ENCODE measurements at places on chromosomes 4 and X.

DNA sequence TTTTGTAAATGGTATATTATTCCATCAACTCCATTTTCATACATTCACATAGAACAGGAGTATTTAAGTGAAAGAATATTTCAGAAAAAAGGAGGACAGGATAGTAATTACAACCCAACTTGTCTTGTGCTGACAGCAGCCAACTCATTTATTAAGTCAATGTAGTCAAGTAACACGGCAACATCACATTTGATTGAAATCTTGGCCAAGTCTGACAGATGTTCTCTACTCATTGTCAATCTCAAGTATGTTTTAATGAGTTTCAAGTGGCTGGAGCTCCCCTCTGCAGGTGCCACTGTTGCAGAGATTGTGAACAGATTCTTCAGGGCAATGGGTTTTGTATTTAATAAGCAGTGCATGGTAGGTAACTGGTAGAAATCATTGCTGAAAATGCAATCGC lies 332.5 kb downstream of the C4orf33 start:
- no peak for DNase-seq

DNA sequence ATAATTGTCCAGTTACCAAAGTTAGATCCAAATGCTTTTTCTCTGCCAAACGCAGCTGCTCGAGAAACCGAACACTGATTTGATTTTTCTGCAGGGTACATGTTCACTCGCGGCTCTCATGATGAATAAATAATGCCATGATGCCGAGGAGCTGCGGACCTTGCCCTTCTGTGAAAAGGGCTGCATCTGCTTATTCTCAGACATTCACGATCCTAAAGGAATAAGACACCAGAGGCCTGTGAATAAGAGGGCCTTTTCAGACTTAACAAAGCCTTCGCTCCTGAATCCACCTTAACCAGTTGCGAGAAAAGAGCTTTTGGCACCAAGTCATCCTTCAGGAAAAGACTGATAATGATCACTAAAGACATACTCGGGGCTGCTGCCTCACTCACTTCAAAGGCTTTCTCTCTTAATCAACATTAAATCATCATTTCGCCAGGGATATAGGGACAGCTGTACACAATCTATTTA lies 147.5 kb downstream of the FBXO8 start:
- DNase-seq = no peak

- no peak for DNase-seq
Observed at GRCh38 chr4:66923081-66923865, 622.0 kb downstream of the CENPC start.

GRCh38 chr4:169818063-169818679 lies 60.4 kb upstream of the HPF1 start:
- DNase-seq = no peak

DNA sequence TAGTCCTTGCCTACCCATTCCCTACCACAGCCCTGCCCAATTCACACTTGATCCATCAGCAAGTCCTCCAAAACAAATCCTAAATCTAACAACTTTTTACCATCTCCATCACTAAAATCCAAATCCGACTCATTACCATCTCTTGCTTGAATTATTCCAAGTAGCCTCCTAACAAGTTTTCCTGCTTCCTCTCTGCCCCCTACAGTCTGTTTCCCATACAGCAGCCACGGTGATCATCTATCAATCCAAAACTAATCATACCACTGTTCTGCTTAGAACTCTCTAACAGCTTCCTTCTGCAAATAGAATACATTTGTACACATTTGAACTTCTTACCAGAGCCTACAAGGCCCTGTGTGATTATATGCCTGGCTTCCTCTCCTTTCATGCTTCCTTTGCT lies 133.0 kb downstream of the SHROOM4 start:
- no peak for DNase-seq

DNA sequence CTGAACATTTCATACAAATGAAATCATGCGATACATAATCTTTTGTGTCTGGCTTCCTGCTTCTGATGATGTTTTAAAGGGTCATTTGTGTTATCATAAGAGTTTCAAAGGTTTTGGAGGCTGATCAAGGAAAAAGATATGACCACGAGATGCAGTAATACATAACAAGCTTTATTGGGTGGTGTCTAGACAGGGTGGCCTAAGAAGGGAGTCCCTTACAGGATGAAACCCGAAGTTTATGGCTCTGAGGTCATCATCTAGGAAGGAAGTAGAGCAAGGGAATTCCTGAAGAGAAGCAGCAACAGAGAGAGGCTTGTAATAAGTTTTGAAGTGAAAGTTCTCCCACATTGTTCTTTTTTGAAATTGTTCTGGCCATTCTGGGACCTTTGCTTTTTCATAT lies 40.8 kb upstream of the SOD3 start:
- DNase-seq = no peak

GRCh38 chr4:24262084-24262483 lies 322.3 kb downstream of the DHX15 start:
- DNase-seq = no peak

DNA sequence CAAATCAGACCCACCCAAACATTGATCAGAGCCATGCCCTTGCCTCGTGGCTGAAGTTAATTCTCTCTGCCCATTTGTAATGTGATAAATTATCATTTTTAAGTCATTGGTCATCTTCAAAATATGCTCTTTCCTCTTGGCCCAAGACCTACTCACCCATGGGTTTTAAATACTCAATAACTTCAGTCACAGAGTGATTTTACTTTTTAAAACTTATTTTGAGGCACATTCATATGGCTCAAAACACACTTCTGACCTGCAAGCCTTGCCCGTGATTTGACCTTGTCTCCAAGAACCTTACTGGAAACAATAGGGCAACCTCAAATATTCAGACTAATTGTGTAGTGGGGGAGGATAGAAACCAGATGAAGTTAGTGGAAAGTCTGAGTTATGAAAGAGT lies 176.2 kb upstream of the LNX1 start:
- DNase-seq = no peak

GRCh38 chrX:39820938-39821708 lies 276.6 kb downstream of the BCOR start:
- DNase-seq = no peak

GRCh38 chr4:25930731-25931354 lies 16.8 kb downstream of the SMIM20 start:
- no peak for DNase-seq

DNA sequence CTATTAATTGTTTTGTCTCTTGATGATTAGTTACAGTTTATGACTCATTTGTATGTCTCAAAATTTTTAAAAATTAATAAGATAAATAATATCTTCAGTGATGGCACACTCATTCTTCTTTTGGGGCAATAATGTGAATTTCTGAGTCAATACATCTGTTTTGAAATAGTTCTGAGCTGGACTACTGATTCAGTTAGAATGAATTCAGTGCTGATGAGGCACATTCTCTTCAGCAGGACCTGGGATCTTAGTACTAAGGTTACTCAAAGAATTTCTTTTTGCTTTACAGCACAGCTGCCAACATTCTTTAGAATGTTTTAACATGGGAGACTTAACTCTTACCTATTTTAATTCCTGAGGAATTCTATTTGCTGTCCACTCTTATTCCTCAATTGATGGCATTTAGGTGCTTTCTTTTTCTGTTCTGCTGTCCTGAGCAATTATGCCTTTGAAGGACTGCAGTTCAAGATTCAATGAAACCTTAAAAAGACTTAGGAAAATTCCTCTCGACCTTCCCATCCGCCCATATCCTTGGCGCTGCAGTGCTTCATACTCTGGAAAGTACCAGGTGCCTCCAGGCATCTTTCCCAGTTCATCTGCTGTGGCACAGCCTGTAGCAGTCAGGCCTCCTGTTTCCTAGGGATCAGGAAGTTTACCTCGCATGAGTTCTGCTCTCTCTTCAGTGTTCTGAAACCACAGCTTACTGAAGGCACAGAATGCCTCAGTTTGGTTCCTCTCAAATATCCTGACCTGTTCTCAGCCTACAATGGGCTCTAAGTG lies 213.7 kb downstream of the FSTL5 start:
- DNase-seq = no peak

DNA sequence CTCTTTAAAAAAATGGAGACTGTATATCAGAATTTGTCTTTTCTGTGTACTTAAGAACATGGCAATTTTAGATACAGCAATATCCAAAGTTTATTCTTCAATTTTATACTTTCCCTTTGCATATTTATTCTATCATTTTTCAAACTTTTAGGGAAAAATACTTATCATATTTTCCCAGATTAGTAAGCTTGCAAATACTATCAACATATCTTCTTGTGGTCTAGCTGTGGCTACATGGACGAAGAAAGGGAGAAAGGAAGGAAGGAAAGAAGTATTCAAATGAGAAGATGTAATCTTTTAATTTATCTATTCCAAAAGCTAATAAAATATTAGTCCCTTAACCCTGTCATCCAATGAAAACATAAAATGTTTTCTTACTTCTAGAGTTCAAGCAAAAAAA lies 797.8 kb upstream of the GALNTL6 start:
- DNase-seq = no peak

- peak; percentile 53 for DNase-seq
Observed at GRCh38 chr4:41692717-41693345, 55.7 kb downstream of the PHOX2B start.

DNA sequence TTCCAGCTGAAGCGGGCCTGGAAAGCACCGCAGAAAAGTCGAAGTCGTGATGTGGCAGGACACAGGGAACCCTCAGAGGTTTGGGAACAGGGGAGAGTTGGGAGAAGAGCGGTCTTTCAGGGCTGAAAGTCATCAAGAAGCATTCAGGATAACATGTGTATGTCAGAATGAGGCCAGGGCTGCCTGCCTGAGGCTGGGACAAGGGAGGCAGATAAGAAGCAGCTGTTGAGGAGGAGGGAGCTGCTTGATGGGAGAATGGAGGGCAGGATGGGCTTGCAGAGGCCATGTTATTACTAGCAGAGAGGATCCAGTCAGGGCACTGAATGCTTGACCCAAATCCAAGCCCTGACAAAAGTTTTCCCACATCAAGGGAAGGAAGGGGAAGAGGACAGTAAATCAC lies 132.0 kb downstream of the ATG4A start:
- no peak for DNase-seq

DNA sequence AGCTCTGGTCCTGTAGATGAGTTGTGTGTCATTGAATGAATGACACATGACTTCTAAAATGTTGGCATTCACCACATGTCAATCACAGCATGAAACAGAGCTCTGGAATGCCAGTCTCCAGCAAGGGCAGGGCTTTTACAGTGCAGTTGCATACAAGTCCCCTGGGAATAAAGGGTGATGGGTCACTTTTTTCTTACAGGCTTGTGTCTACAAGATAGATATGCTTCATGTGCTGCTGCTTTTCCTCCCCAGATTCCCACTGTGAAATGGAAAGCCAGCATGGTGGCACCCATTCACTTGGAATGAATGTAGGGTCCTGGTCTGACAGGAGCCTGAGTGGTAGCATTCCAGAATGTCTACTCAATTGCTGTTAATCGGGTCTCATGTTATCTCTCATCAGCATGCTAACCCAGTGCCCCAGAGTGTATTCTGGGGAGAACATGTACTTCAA lies 159.1 kb upstream of the KIT start:
- DNase-seq = no peak

- no peak for DNase-seq
Observed at GRCh38 chrX:153622661-153623309, 23.8 kb upstream of the CCNQ start.

DNA sequence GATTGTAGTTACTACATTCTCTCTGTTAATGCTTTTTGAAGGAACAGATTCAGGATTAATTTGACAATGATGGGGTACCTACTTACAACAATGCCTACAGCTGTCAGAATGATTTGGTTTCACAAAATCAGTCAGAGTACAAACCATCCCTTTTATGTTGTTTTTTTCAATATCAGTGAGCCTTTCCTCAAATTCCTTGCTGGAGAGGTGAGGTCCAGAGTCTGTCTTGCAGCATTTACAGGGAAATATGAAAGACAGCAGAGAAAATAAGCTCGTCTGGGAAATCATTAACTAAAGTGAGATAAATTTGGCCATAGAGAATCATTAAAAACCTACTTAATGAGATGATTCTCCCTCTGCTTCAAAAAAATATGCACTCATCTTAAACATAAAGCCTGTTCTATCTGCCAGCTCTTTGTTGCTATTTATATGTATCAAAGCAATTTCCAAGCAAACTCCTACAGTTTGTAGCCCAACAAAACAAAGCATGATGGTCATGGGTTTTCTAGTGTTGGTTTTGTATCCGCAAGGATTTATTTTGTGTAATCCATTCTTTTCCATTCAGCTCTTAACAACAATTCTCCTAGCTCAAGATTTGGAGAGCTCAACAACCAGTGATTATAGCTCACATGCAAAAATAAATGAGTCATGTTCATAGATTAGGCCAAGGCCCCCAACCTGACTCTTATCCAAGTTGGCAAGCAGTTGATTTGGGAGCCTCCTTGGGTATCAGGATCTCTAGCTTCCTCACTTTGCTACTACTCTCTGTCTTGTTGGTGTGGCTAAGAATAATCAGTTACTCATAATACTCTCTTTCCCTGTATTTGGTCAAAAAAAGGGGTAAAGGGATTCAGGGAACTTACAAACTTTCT lies 222.6 kb downstream of the ENOX2 start:
- no peak for DNase-seq

- DNase-seq = no peak
Observed at GRCh38 chrX:11265352-11265751, 27.9 kb upstream of the AMELX start.

DNA sequence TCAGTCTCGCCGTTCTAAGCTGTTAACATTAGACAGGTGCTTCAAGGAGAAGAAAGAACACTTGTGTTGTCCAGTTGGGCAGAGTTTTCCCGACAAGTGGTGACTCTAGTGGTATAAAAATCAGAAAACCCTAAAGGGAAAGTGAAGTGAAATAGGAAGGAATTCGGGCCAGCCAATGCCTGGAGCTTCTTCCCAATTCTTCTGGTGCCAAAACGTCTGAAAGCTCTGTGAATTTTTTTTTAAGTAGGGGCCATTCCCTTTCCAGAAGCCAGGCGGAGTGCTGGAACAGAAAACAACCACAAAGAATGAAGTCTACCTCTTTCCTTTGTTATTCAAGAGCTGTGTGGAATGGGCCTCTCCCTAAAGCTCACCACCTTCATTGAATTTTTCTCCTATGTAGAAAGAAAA lies 43.1 kb upstream of the PPARGC1A start:
- no peak for DNase-seq

DNA sequence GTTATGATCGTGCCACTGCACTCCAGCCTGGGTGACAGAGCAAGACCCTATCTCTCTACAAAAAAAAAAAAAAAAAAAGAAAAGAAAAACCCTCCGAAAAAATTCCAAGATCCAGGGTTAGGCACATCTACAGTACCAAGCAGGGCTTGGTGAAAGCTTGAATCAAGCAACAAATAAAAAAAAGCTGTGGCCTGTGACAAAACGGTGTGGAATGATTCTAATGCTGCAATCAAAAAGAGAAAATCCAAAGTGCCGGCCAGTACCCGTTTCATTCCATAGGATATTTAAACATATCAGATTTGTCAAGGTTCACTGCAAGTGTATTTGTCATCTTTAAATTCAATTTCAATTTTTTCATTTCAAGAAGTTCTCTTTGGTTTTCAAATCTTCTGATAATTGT lies 20.5 kb downstream of the RWDD4 start:
- no peak for DNase-seq

GRCh38 chr4:24164054-24164693 lies 274.3 kb upstream of the PPARGC1A start:
- no peak for DNase-seq

- DNase-seq = no peak
Observed at GRCh38 chrX:38282049-38282448, 45.3 kb downstream of the RPGR start.

- no peak for DNase-seq
Observed at GRCh38 chr4:85370400-85371032, 104.4 kb upstream of the ARHGAP24 start.

- DNase-seq = no peak
Observed at GRCh38 chrX:147364896-147365295, 546.8 kb upstream of the FMR1 start.

- DNase-seq = no peak
Observed at GRCh38 chr4:24850674-24851073, 55.3 kb downstream of the SOD3 start.

All from T47D (cell line).